NCI-H774 (cell line): ENCODE measurements at places on chromosomes 3 and 15.

GRCh38 chr15:96029172-96029571 is 301.3 kb upstream of the NR2F2 start:
- no peak for DNase-seq

DNA sequence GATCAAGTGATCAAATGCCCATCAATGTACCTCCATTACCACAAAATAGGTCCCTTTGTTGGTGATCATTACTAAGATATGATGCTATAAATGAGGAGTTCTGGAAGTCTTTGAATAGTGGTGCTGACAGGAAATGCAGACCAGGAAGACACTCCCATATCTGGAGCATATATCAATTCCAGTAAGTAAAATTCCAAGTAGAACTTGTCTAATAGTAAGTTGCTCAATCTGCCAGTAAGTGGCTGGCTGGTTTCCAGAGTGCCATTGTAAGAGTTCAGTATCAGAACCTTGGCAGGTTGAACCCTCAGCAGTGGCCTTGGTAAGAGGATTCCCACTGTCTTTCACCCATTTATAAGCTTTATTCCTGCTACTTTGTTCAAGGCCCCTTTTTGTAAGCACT is 379.9 kb upstream of the RBMS3 start:
- DNase-seq = no peak

DNA sequence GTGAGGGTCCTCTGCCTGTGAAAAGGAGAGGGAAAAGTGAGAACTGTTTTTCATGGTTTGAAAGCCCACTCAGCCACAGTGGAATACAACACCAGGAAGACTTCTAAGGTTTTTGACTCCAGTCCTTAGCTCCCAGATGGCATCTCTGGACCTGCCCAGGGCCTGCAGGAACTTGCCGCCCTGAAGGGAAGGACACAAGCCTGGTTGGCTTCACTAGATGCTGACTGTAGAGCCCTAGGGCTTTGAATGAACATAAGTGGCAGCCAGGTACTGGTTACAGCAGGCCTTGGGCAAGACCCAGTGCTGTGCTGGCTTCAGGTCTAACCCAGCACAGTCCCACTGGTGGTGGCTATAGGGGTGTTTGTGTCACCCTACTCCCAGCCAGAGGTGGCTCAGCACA is 21.3 kb upstream of the TMEM266 start:
- DNase-seq = no peak

GRCh38 chr3:186680869-186681268 is 15.1 kb downstream of the HRG start:
- no peak for DNase-seq

GRCh38 chr3:29451920-29452319 is 171.0 kb downstream of the RBMS3 start:
- no peak for DNase-seq

GRCh38 chr3:30341851-30342250 is 264.6 kb upstream of the TGFBR2 start:
- DNase-seq = no peak

GRCh38 chr3:185959609-185960521 is 22.1 kb upstream of the TRA2B start:
- DNase-seq = no peak

DNA sequence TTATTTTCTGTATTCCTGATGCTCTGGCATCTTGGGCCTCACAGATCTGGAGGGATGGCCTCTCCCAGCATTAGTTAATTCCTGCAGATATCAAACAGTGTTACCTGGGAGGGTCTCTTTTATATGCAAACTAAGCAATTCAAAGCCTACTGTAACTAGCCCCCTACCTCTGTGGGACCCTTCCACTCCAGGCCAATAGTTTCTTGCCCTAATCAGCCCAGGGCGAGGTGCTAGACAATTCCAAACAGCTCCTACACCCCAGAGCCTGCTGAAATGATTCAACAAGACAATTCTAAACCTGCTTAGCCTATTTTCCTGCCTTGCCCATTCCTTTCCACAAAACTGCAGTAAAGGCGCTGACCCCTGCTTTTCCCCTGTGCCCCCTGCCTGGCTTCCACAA is 106.6 kb upstream of the IGSF10 start:
- no peak for DNase-seq

GRCh38 chr15:51137880-51138430 is 43.2 kb upstream of the TNFAIP8L3 start:
- no peak for DNase-seq

GRCh38 chr3:160472344-160472743 is 22.8 kb upstream of the TRIM59 start:
- DNase-seq = no peak

- no peak for DNase-seq
Measured at GRCh38 chr3:45464336-45465170, 76.2 kb downstream of the LARS2 start.

GRCh38 chr15:62636823-62637573 is 405.5 kb upstream of the TPM1 start:
- no peak for DNase-seq

DNA sequence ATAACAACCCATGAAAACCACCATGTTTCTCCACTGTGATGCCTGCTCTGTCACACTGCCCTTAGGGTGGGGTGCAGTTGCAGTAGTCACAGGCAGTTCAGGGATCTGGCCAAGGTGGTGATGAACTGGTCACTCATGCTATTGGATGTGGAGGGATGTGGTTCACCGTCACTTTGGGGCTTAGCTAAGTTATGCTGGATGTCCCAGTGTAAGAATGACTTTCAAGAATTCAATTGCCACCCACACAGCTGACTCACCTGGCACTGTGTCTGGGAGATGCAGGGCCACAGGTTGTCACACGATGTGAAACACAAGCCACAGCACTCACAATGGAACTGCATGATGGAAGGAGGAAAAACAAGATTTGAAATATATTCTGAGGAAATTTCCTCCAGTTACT is 146.1 kb upstream of the CTNNB1 start:
- no peak for DNase-seq

DNA sequence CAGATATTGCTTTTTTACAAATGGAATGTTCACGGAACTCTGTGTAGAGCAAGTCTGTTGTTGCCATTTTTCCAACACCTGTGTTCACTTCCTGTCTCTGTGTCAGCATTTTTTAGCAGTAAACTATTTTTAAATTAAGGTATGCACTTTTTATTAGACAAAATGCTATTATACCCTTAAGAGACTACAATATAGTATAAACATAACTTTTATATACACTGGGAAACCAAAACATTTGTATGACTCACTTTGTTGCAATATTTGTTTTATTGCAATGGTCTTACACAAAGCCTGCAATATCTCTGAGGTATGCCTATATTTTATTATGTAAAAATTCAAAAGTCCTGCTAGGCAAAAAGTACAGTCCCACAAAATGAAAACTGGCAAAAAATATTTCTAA is 39.8 kb upstream of the FGF7 start:
- DNase-seq = no peak

GRCh38 chr3:51389423-51390183 is 1.5 kb upstream of the RBM15B start:
- no peak for DNase-seq

GRCh38 chr3:81728766-81729544 is 32.5 kb downstream of the GBE1 start:
- DNase-seq = no peak

- no peak for DNase-seq
Measured at GRCh38 chr3:43201581-43201980, 84.8 kb upstream of the SNRK start.

- DNase-seq = no peak
Measured at GRCh38 chr3:33170531-33170930, 48.1 kb downstream of the SUSD5 start.

- no peak for DNase-seq
Measured at GRCh38 chr3:59512066-59512465, 462.2 kb upstream of the CFAP20DC start.

DNA sequence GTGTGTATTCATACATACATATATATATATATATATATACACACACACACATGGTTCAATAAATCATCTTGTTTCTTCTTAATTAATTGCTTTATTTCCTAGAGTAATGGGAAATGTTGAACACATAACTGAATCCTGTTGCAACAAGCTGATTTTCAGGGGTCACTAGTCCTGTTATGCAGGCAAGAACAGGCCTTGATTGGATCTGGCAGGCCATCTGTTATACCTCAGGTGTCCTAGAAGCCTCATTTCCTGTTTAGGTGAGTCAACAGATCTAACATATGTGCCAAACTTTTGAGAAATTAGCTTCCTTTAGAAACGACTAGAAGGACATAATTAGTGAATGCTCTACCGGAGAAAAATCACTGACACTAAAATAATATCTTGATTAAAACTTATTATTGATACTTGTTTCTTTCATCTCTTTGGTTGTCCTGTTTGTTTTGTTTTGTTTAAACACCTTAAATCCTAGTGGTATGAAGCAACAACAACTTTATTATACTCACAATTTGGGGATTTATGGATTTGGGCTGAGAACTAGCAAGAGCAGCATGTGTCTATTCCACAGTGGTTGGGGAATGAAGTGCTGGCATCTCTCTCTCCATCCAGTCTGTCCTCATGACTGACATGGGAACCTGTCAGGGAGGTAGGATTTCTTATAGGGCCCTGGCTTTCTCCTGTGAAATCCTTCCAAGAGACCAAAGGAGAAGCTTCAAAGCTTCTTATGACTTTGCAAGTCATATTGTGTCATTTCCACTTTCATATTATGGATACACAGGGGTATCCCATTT is 552.6 kb downstream of the NSUN3 start:
- no peak for DNase-seq

DNA sequence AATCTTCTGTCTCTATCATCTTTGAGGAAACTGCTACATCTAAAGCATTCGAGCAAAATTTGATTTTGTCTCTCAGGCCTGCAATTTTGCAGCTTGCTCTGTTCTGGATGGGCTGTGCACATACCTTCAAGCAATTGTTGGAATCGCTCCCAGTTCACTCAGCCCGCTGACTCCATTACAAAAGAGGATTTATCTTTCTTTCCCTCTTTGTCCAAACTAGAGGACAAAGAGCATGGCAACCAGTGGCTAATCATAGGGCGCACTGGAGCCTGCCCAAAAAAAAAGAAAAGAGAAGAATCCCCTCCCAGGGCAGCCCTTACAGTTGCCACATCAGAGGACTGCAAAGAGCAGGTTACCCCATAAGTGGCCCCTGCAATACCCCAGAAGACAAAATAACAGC is 49.0 kb upstream of the DUT start:
- no peak for DNase-seq

GRCh38 chr15:101607108-101607507 is 45.1 kb downstream of the TM2D3 start:
- no peak for DNase-seq

DNA sequence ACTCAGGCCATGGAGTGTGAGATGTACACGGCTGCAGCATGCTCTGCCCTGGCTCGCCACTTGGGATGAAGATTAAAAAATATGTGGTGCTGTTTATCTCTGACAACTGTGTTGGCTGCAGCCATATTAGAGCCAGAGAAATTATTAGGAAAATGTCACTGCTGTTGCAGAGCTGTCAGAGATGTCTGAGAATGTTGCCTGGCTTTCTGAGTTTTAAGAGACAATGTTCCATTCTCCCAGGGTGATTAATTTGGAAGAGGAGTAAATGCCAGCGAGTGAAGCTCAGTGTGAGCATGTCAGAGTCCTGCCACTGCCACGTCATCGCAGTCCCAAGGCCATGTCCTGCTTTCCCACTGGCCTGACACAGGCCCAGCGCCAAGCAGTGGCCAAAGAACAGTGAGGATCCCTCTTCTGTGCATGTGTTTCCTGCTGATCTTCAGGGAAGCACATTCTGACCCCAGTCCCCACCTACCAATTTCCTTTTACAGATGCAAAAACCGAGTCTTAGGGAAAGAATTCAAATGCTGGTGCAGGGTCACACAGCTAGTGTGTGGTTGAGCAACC is 370.9 kb downstream of the GABRG3 start:
- no peak for DNase-seq

- DNase-seq = no peak
Measured at GRCh38 chr3:110106805-110107204, 769.5 kb upstream of the DPPA4 start.

GRCh38 chr3:12487786-12488185 is 3.5 kb downstream of the TSEN2 start:
- DNase-seq = no peak

DNA sequence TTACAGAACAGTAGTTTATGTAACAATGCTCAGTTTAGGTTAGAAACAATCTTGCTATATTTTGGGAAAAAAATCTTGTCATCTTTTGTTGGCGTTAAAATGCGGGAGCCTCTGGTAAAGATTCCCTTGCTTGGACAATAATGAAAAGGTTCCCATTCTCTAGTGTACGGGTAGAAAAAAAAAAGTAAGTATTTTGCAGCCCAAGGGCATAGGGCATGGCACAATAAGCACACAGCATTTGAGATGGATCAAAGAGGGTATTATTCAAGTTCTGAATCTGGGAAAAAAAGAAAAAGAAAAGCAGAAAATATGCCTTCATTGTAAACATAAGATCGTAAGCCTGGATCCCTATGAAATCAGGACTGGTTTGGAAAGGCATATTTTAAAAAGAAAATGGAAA is 408.6 kb upstream of the ROBO2 start:
- no peak for DNase-seq

- DNase-seq = no peak
Measured at GRCh38 chr15:57038496-57038895, 120.1 kb downstream of the TCF12 start.

DNA sequence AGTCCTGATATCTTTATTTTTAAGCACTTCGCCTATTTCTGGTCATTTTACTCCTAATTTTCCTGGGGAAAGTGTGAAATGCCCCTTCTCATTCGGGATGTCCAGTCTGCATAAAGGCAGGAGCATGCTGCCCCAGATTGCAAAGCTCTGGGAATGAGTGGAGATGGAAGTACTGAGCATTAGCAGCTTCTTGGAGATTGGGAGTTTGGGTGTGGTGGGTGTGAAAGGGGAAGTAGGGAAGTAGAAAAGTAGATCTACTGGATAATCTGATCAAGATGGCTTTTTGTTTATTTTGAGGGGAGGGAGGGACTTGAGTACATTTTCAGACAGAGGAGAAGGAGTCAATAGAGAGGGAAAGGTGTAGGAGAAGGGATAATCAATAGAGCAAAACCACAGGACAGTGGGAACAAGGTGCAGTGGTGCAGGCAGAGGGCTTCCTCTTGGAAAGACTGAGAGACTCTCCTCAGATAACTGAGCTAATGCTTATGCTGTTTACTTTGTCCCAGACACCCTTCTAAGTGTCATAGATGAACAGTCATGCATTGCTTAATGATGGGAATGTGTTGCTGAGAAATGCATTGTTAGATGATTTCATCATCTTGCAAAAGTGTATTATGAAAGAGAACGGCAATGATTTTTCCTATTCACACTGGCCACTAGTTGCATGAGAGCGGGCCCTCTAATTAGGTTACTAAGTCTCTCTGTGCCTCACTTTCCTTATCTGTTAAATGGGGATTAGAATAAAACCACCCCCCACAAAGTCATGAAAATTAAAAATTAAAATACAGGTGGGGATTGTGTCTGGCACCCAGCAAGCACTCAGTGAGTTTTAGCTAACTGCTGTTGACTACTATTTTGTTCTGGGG is 45.5 kb downstream of the PHLDB2 start:
- DNase-seq = no peak

DNA sequence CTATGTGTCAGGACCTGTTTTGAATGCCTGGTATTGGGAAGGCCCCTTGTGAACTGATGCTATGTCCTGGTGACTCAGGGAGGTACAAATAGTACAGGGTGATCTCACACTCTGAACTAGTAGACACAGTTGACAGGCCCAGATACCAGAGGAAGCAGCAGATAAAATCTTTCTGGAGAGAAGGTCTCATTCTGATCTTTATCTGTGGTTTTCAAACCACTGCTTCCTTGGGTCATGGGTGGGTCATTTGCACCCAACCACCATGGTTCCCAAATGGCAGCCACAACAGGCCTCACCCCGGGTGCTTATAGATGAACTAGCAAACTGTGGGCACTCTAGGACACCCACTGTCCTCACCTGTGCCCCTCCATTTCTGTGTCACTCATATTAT is 43.4 kb downstream of the PXYLP1 start:
- no peak for DNase-seq

GRCh38 chr3:37039161-37039846 is 46.0 kb downstream of the MLH1 start:
- no peak for DNase-seq
